ENCODE measurements at places on chromosomes 16 and 17. TPM values are rescaled to one million over a fixed set of nuclear protein-coding genes. Genes with fewer than 3 reads are reported as not detected.

KRTAP9-4 gene
- not detected for total RNA-seq

TMEM100 gene
- total RNA-seq, result not detected

FN3K gene
- total RNA-seq, result 4.3 TPM

RNF112 gene
- total RNA-seq, result 1.6 TPM

PRSS22 gene
- not detected for total RNA-seq

CD300LD gene
- 0.19 TPM for total RNA-seq

SLC12A3 gene
- total RNA-seq, result not detected

SPNS2 gene
- 1.1 TPM for total RNA-seq

VTN gene
- total RNA-seq, result 0.19 TPM

ZDHHC1 gene
- total RNA-seq, result 2.1 TPM

- no peak for DNase-seq
Observed at GRCh38 chr16:87374313-87374712, 9.3 kb downstream of the FBXO31 start.

DNA sequence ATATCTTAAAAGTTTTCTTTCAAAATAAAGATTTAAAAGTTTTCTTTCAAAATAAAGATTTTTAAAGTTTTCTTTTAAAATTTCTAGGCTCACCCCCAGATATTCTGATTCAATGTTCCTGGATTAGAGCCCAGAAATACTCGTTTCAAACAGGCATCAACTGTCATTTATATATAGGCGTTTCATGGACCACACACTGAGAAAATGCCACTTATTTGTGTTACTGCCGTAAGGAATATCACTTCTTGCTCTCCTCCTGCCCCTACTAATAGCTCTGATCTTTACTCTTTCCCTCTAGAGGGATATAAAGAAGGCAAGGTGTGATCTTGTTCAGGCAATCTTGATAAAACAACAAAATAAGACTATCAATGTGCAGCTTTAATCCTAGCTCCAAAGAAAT is 1324.1 kb downstream of the CDH8 start:
- no peak for DNase-seq

GRCh38 chr17:36107660-36108059 is 4.0 kb downstream of the CCL4 start:
- DNase-seq, result no peak

- DNase-seq, result no peak
Observed at GRCh38 chr17:4241535-4241934, 22.2 kb downstream of the ANKFY1 start.

DNA sequence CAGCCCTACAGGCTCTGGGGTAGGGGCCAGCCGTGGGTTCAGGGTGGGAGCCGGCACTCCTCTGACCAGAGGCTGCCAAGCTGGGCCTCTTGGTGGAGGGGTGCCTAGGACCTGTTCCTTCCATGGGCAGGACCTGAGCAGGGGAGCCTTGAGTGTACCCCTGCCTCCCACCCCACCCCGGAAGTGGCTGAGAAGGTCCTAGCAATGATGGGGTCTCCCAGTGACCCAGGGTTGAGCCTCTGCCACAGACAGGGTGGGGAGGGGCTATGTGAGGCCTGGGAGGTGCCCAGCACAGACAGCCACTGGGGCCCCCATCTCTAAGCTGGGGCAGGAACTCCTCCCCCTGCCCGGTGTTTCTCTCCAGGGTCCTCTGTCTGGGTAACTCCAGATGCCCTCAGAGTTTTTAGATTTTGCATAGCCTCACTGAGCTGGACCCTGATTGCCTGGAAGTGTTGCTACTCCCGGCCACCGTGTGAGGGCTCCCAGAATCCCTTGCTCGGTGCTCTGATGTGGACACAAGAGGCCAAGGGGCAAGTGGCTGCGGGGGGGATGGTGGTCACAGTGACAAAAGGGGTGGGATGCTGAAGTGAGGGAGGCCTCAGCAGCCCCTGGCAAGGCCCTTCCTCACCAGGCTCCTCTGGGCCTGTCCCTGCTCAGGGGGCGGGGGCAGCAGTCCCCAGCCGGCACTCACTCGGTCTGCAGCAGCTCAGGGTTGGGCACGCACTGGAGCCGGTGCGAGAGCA is 6.4 kb upstream of the MTSS2 start:
- DNase-seq, result no peak

GRCh38 chr17:2705263-2705662 is 6.3 kb downstream of the CLUH start:
- no peak for DNase-seq

DNA sequence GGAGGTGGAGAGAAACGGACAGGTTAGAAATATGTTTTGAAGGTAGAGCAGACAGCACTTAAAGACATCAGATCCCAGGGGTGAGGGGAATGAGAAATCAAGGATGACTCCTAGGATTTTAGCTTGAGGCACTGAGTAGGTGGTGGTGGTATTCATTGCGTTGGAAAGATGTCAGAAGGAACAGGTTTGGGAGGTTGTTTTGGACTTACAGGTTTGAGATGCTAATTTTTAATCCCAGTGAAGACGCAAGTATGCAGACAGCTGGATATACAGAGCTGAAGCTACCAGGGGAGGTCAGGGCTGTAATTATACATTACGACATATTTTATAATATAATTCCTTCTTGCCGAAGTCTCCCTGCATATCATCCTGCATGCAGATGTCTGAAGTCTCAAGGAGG is 433.3 kb downstream of the XYLT1 start:
- DNase-seq, result no peak

GRCh38 chr17:41919840-41920579 is 1.3 kb upstream of the ACLY start:
- DNase-seq, result no peak

- DNase-seq, result no peak
Observed at GRCh38 chr16:14377326-14377725, 252.7 kb downstream of the PARN start.

- DNase-seq, result no peak
Observed at GRCh38 chr17:69856946-69857345, 218.1 kb upstream of the KCNJ16 start.

- DNase-seq, result no peak
Observed at GRCh38 chr17:2636169-2636930, 42.9 kb downstream of the PAFAH1B1 start.

DNA sequence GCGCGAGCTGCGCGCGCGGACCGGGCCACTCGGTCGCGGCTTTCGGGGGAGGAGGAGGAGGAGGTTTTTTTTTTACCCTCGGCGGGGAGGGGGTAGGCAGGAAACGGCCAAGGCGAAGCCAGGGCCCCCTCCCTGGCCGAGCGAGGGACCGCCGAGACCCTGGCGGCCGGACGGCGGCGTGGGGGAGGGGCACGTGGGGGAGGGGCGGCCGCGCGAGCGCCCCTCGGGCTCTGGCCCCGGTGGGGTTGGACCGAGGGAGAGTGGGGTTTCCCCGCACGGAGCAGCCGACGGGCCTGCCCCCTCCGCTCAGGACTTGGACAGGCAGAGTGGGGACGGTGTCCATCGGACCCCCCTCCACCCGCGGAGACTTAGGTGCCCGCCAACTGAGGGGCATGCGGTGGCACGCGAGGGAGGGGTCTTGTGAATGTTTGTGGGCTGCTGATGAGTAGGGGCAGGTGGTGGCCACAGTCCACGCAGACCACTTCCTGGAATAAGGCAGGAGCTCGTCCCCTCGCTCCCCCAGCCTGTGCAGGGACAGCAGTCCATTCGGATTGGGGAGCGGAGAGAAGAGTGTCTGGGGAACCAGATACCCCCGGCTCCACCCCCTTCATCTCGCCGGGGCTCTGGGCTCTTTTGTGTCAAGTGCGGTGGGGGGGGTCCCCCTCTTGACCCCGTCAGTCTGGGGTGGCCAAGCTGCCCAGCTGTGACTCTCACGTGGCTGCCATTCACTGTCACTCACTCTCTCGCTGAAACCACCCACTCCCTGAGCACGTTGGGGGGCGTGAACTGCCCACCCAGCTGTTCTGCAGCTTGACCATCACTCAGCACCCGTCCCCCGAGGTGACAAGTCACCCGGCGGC is 3.0 kb upstream of the CHD3 start:
- peak; percentile 66 for DNase-seq

DNA sequence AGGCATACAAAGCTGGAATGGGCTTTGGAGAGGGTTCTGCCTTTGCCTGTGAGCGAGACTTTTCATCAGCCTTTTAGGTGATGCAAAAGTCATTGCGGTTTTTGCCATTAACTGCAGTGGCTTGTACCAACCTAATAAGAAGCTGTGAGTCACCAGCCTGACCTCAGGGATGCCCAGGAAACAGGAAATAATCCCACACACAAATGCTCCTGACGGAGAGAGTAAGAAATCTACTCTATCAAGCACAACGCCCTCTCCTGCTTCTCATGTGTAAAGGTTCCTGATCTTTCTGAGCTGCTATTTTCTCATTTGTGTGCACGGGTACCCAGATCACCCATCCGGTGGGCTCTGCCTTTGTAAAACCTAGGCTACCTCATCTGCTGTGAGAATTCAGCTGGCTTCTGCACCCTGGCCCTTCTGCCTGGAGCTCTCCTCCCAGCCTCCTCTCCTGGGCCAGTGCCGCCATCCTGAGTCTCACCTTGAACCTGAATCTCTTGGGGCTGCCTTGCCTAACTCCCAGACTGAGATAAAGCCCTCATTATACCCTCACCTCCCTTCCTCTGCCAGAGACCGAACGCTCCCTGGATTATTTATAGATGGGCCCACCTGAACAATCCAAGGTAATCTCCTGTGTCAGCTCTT is 299.7 kb downstream of the C16orf95 start:
- no peak for DNase-seq
